ENCODE measurements at places on chromosomes 6 and 20.
A peak's percentile ranks its signal among the peaks of the same experiment; 100 is the strongest.

GRCh38 chr20:18166950-18167349, 29.3 kb downstream of the KAT14 start:
- peaks cover 68% of the 10 kb centered on the region for H3K36me3 ChIP-seq
- H3K4me3 ChIP-seq: no peak overlapping the region
- no peak overlapping the region for H3K27ac ChIP-seq
- no peak for DNase-seq
- H3K27me3 ChIP-seq: no peaks in the 10 kb centered on the region

DNA sequence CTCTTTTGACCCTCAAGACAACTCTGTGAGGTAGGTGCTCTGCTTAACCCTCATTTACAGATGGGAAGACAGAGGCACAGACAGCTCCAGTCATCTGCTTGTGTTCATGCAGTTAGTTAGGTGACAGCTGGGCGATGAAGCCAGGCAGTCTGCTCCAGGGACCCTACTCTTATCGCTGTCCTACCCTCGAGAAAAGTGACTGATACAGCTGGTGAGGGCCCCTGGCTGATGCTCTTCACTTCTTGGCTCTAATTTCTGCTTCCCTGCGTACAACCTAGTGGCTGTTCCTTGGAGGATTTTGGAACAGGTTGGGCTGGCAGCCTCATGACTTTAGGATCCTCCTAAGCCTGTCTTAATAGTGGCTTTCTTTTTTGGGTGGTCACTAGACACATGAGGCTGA, 9.1 kb upstream of the TJAP1 start:
- no peak for DNase-seq
- H3K36me3 ChIP-seq: no peaks in the 10 kb centered on the region
- no peak overlapping the region for H3K4me3 ChIP-seq
- H3K4me1 ChIP-seq: no peaks in the 10 kb centered on the region

DNA sequence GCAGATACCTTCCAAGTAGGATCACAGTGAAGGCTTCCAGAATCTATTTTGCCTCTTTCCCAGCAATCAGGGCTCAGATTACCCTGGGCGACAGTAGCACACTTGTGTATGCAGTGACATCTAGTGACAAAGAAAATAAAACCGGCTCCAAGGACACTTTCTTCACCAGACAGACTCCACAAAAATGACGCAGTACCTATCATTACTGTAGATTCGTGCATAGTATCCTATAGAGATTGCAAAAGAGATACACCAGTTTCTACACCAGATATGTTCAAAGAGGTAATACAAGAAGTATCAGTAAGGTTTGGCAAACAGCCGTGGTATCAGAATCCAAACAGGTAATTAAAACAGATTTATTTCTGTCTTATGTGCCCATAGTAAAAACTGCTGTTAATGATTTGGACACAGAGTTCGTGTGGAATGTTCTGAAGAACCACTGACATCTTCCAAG, 600.4 kb upstream of the JAG1 start:
- H3K27ac ChIP-seq: no peak overlapping the region
- H3K4me3 ChIP-seq: no peak overlapping the region
- DNase-seq: no peak
- H3K4me1 ChIP-seq: no peaks in the 10 kb centered on the region

DNA sequence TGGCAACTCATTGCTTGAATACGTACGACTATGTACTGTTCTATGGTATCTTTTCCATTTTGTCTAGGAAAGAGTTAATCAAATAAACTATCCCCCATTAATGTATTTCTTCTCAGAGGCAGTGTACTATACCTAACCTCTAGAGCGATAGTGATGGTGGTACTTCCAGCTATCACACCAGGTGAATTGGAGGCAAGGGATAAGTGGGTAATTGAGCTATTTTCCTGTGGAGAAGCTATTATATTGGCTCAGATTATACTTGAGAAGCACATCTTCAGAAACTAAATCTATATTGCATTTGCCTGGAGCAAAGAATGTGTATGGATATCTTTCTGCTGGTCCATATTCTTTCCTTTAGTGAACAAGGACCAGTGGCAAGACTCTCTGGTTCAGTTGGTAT, 430.7 kb upstream of the KHDRBS2 start:
- no peaks in the 10 kb centered on the region for H3K36me3 ChIP-seq
- no peak overlapping the region for H3K27ac ChIP-seq
- no peaks in the 10 kb centered on the region for H3K4me1 ChIP-seq

- no peak for DNase-seq
- H3K4me1 ChIP-seq: peaks cover 3% of the 10 kb centered on the region
- peak within 1 kb of the TSS; percentile 34 for H3K4me3 ChIP-seq
- H3K27me3 ChIP-seq: peaks cover 39% of the 10 kb centered on the region
These were observed at the start of gene MTCL3 for GRCh38 chr6:127518710-127519468. Gene MTCL3, minus strand, starts transcription at chr6:127519335.

GRCh38 chr6:72672906-72673305, 51.0 kb downstream of the KCNQ5 start:
- H3K36me3 ChIP-seq: no peaks in the 10 kb centered on the region
- no peak overlapping the region for H3K27ac ChIP-seq
- no peak overlapping the region for H3K4me3 ChIP-seq
- no peaks in the 10 kb centered on the region for H3K4me1 ChIP-seq

DNA sequence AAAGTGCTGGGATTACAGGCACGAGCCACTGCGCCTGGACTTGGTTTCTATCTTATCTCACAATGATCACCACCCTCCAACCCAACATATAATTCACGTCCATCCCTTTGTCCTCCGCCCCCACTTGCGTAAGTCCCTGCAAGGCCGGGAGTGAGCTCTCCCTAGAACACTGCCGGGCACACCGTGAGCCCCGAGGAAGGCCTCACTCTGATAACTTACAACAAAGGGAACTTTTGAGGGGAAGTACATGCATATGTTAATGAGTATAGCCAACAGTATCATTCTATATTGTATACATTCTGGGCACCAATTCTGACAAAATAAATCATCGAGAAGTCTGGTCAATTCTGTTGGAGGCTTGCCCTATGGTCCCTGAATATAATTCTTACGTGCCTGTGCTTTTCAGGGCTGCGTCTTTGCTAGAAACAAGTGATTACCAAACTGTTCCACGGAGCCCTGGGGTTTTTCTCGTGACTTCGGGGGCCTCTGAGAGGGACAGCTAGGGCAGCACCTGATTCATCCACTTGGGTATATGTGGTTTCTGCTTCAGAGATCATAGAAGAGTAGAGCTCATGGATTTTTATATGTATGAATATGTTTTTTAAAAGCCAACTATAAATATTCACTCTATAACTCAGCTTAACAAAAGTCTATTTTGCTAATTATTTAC, 469.8 kb upstream of the AGPAT4 start:
- no peak overlapping the region for H3K4me3 ChIP-seq
- DNase-seq: no peak
- no peaks in the 10 kb centered on the region for H3K27me3 ChIP-seq
- no peaks in the 10 kb centered on the region for H3K4me1 ChIP-seq

- H3K4me1 ChIP-seq: no peaks in the 10 kb centered on the region
- DNase-seq: no peak
- peaks cover 27% of the 10 kb centered on the region for H3K27me3 ChIP-seq
- H3K4me3 ChIP-seq: no peak overlapping the region
- no peaks in the 10 kb centered on the region for H3K36me3 ChIP-seq
These were observed 19.1 kb upstream of the FOXC1 start for GRCh38 chr6:1590580-1590979.

GRCh38 chr6:77021778-77022177, 441.5 kb downstream of the HTR1B start:
- DNase-seq: no peak
- H3K4me1 ChIP-seq: no peaks in the 10 kb centered on the region
- H3K36me3 ChIP-seq: no peaks in the 10 kb centered on the region

DNA sequence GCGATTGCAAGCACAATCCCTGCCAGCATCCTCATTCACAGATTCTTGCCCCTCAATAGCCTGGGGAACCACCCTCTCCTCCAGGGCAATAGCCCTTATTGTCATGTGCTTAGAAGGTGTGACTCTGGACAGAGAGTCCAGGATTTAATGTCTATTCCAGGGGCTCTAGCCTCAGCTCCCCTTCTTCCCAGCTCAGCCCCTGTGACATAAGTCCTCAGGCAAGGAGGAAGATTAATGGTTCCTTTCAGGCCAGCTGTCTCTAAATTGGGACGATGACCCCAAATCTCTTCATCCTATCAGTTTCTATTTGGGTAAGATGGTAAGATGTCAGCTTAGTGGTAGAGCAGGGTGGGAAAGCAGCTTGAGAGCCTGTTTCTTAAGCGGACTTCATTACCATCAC, 8.1 kb downstream of the LRFN2 start:
- H3K4me3 ChIP-seq: no peak overlapping the region
- H3K36me3 ChIP-seq: no peaks in the 10 kb centered on the region
- no peak for DNase-seq
- H3K27ac ChIP-seq: no peak overlapping the region
- H3K27me3 ChIP-seq: peaks cover 19% of the 10 kb centered on the region

- no peak for DNase-seq
- H3K27ac ChIP-seq: no peak overlapping the region
- H3K27me3 ChIP-seq: peaks cover 61% of the 10 kb centered on the region
- no peak overlapping the region for H3K4me3 ChIP-seq
- H3K4me1 ChIP-seq: no peaks in the 10 kb centered on the region
These were observed 243.3 kb downstream of the PREX1 start for GRCh38 chr20:48584391-48585060.

- peak; percentile 4 for DNase-seq
- peaks cover 3% of the 10 kb centered on the region for H3K27me3 ChIP-seq
- H3K27ac ChIP-seq: no peak overlapping the region
- H3K4me3 ChIP-seq: no peak overlapping the region
- peaks cover 7% of the 10 kb centered on the region for H3K4me1 ChIP-seq
These were observed 141.0 kb downstream of the MRPL14 start for GRCh38 chr6:43986177-43986825.

GRCh38 chr20:37896932-37897548, 5.9 kb upstream of the VSTM2L start:
- H3K27me3 ChIP-seq: peaks cover 10% of the 10 kb centered on the region
- no peaks in the 10 kb centered on the region for H3K4me1 ChIP-seq
- DNase-seq: no peak
- no peaks in the 10 kb centered on the region for H3K36me3 ChIP-seq

DNA sequence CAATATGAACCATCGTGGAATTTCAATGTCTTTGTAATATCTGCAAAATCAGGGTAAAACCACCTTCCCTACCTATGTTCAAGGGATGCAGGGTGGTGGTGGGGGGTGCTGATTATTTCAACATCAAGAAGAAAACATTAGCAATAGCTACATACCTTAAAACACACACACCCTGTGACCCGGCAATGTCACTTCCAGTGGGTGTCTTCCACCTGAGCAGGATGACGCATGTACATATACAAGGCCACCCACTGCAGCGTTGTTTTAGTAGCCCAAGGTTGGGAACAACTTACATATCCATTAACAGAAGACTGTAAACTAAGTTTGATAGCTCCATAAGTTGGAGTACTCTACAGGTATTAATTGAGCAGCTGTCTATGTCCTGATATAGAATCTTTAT, 62.6 kb upstream of the SIRPG start:
- no peak overlapping the region for H3K4me3 ChIP-seq
- no peaks in the 10 kb centered on the region for H3K36me3 ChIP-seq
- no peak overlapping the region for H3K27ac ChIP-seq
- H3K4me1 ChIP-seq: no peaks in the 10 kb centered on the region

DNA sequence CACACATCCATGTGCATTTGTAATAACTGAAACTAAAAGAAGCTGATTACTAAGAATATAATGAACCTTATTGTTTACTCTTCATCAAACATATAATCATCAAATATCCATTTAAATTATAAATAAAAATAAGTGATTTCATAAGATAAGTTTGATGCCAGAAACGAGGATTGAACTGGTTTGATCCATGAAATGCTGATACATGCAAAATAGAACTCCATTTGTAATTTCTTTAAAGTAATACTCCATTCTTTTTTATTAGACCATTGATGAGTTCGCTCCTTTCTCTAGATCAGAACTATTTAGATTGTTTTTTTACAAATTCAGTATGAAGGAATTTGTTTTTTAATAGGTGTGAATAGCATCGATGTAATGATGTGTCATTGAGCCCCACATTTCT, 57.6 kb downstream of the EYS start:
- no peak overlapping the region for H3K27ac ChIP-seq
- H3K4me1 ChIP-seq: no peaks in the 10 kb centered on the region
- H3K4me3 ChIP-seq: no peak overlapping the region
- no peaks in the 10 kb centered on the region for H3K27me3 ChIP-seq
- no peak for DNase-seq

DNA sequence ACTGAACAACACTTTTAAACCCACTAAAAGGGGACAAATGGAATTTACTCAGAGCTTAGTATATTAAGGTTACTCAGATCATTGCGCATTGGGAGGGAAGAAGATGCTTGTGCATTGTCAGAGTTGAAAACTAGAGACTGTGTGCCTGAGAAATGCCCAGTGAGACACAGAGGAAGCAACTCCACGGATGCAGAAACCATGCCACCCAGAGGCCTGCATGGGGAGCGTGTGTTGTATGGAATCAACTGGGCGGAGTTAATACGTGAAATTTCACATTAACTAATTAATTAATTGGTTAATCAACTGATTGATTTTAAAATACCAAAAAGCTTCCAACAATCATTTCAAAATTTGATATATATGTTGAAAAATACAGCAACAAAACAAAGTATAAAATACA, 391.6 kb downstream of the PLCB1 start:
- no peak for DNase-seq
- no peak overlapping the region for H3K27ac ChIP-seq
- H3K27me3 ChIP-seq: no peaks in the 10 kb centered on the region
- H3K4me1 ChIP-seq: no peaks in the 10 kb centered on the region
- no peak overlapping the region for H3K4me3 ChIP-seq

DNA sequence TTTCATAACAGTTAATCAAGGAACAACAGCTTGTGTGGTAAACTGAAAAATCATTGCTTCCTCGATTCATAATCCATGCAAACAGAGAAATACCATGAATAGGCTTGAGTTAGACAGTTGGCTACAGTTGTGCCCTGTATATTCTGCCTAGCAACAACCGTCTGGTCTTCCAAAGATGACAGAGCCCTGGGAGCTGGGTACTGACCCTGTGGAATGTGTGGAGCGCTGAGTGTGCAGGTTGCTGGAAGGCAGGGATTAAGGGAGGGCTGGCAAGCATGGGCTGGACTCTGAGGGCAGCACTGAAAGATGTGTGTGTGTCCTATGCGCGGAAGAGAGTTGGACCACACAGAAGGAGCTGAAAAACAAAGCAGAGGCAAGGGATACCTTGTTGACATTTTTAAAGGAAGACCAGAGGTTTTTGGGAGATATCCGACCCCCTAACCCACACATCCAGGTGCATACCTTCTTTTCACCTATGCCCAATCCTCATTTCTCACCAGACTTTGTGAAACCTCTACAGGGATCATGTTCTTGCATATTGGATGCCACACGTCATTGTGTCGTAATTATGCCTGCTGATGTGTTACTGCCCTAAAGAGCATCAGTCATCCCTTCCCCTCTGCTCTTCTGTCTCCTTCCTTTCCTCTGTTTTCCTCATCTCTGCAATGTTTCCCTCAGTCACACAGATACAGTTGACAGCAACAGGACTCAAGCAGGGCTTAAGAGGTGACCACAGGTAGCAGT, 58.2 kb upstream of the VGLL2 start:
- H3K27me3 ChIP-seq: no peaks in the 10 kb centered on the region
- no peak overlapping the region for H3K27ac ChIP-seq
- DNase-seq: no peak

GRCh38 chr6:137309078-137309762, 90.0 kb upstream of the IFNGR1 start:
- H3K4me3 ChIP-seq: no peak overlapping the region
- no peaks in the 10 kb centered on the region for H3K36me3 ChIP-seq
- peaks cover 29% of the 10 kb centered on the region for H3K4me1 ChIP-seq

GRCh38 chr6:13397359-13398068, 69.2 kb upstream of the TBC1D7 start:
- H3K4me3 ChIP-seq: no peak overlapping the region
- H3K27me3 ChIP-seq: no peaks in the 10 kb centered on the region
- peaks cover 38% of the 10 kb centered on the region for H3K4me1 ChIP-seq
- no peaks in the 10 kb centered on the region for H3K36me3 ChIP-seq
- no peak overlapping the region for H3K27ac ChIP-seq
- peak; percentile 56 for DNase-seq

Measured in lower lobe of right lung (tissue), 2 donors.